ENCODE measurements at places on chromosomes 5 and 9. TPM values are rescaled to one million over a fixed set of nuclear protein-coding genes. Genes with fewer than 3 reads are reported as not detected.

GRCh38 chr5:68423154-68423811 lies 207.7 kb downstream of the PIK3R1 start:
- no peak for DNase-seq

DNA sequence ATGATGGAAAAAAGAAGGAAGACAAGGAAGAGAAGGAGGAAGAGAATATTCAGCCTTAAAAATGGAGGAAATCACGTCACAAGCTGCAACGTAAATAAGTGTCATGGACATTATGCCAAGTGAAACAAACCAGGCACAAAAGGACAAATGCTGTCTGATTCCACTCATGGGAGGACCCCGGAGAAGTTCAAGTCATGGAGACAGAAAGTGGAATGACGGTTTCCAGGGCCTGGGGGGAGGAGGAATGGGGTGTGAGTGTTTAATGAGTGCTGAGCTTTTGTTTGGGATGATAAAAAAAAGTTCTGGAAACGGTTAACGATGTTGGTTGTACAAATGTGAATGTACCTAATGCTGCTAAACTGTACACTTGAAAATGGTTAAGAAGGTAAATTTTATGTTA lies 439.5 kb downstream of the GADD45G start:
- DNase-seq, result no peak

DNA sequence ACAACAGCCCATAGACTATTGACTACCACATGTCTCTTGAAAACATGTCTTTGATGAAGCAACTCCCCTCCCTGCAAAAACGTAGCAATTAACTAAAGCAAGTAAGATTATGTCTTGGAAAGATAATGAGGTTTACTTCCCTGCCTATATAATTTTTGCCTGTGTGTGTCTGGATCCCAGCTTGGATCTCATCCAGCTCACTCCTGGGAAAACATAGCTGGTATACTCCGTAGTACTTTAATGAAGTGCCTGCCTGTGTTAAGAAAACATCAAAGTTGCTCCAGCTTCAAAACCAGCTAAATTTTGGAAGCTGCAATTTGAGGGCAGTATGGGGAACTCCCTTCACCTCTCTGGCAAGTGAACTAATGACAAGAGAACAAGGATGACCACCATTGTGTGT lies 182.6 kb upstream of the C9orf72 start:
- DNase-seq, result no peak

PRRT1B gene
- not detected for total RNA-seq

DNA sequence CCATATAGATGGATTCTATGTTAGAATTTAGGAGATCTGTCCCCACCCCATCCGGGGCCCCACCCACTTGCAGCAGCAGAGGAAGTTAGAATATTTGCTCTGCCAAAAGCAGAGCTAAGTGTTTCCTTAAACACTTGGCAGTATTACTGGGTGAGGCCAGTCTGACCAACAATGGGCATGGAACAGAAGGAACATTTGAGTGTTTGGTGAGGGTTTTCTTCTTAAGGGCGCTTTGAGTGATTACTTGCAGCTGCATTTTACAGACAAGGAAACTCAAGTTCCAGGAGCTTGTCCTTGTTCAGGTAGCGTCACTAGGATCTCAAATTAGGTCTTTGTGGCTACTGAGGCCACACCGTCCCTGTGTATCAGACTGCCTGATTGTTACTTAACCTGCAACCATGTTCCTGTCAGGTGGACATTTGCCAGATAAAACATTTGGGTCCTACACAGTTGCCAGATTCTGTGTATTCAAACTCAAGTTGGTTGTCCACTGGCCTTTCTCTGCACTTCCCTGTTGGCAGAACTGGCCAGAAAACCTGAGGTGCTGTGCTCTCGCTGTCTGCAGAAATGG lies 59.3 kb downstream of the SLC46A2 start:
- peak; percentile 40 for DNase-seq

GRCh38 chr9:111891910-111892499 lies 4.6 kb upstream of the UGCG start:
- DNase-seq, result no peak

- DNase-seq, result no peak
Observed at GRCh38 chr5:11429254-11429653, 475.0 kb downstream of the CTNND2 start.

TPPP gene
- 1.9 TPM for total RNA-seq

Measured in umbilical cord (tissue), 2 donors.